ENCODE measurements at places on chromosomes 16 and 17.

DNA sequence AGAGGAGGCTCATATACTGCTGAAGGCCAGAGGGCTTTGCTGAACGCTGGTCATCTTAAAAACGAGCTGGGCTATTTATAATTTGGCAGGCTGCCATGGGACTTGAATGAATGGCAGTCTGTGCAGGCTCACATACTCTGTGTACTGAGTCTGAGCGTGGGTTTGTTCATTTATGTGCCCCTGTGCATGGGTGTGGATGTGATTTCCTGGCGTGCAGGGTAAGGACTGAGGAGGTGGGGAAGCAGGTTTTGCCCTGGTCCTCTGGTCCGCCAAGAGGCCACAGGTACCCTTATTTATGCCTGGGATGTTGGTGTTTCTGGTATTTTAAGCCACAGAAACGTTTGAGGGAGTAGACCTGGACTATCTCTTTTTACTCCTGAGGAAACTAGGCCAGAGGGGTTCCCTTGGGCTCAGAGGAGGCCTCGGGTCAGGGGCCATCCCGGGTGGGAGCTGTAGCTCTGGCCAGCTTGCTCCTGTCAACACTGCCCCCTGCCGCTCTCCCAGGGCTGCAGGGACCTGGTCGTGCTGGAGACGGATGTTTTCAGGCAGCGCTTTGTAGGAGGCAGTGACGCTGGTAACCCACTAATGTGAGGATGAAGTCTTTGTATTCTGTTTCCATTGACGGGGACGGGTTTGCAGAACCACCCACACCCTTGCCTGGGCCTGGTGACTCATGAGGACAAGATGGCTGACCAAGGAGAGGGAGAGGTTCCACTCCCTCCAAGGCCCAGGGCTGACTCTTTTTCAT, 184.4 kb downstream of the MSI2 start:
- peak; percentile 63 for DNase-seq

DNA sequence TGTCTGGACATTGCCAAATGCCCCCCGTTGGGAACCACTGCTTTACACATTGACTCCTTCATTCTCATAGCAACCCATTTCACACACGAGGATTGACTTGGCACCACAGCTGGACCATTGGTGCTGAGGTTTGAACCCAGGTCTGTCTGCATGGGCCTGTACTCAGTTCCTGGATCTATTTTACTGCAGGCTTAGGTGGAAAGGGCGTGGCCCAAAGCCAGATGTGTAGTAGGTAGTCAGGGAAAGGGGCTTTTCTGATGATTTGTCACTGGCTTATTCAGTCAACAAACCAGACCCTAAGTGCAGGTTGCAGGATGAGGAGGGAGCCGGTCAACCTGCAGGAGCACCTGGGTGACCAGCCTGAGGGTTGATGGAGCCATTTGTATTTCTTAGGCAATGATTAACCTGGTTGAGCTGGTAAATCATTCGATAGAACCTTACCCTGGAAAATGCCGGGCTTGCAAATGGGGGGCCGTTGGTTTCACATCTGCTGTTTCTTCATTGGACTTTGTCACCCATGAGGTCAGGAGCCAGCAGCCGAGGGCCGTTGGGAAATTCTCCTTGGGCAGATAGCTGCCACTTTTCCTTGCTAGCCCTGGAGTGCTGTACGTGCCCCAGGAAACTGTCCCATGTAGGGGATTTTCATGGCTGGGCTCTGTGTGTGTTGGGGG, 104.4 kb downstream of the CMIP start:
- no peak for DNase-seq

DNA sequence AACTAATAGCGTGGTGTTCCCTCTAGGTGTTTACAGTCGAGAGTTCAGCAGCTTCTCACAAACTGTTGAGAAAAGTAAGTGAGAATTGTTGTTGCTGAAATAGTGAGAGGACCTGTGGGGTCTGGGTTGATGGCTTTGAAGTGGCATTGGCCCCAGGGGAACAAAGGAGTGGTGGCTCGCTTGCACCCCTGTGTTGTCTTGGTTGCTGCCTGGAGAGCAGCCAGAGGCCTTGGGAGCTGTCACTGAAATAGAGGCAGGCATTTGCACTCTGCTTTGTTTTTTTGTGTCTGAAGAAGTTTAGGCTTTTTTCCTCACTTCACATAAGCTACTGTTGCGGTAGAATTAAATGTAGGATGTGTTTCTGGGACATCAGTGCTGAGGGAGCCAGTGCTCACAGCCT, 36.8 kb downstream of the PRMT7 start:
- DNase-seq = no peak

DNA sequence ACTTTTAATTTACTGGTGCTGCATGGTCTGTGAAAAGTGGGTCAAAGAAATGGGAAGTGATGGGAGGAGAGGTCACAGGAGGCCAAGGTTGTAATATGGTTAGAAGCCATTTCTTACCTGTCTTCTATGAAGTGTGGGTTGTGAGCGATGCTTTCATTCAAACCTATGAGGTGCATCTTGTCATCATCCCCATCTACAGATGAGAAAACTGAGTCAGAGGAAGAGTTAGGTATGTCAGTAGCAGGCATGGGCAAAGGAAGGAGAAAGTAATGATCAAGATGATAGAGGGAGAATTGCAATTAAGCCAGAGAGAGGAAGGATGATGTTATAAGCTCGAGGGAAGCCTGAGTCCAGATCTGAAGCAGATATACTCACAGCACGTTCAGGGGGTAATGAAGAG, 19.7 kb downstream of the CDH13 start:
- no peak for DNase-seq

DNA sequence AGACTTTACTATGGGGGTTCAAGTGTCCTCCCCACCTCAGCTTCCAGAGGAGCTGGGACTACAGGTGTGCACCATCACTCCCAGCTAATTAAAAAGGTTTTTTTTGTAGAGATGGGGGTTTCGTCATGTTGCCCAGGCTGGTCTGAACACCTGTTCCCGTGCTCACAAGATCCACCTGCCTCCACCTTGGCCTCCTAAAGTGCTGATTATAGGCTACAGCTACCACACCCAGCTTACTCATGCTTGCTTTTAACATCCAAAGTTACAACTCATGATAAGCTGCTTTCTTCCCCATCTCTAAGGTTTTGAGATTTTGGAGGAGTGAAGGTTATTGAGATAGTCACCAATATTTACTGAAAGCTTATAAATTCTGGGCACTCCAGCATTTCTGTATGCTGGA, 2.6 kb downstream of the NUP88 start:
- no peak for DNase-seq

DNA sequence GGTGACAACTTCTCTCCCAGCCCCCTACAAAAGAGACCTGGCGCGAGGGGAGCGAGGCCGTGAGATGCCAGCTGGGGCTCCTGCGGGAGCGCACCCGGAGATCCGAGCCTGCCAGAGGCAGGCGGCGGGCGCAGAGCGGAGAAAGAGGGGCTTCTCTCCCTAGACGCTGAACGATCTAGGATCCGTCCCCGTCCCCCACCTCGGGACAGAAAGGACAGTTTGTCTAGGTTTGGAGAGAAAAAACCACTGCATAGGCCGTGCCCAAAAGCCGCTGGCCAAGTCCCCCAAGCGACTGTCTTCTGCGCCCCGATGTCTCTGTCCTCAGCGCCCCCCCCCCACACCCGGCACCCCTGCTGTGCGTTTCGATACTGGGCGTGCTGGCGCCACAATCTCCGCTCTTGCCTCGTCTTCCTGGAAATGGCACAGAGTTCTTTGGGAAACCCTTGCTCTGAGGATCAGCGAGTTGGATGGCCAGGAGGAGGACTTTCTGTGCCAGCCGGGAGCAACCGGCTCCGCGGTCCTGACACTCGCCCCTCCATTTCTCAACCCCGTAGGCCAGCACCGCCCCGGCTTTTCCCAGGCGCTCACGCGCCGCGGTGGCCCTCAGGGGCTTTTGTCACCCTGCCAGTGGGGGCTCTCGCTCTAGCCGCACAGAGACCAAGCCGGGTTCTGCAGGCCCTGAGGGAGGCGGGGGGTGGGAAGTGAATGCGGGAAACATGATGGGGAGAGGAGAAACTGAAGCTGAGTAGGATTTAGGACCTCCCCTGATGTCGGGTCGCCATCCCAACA, 1.0 kb downstream of the SSTR2 start:
- DNase-seq = no peak

DNA sequence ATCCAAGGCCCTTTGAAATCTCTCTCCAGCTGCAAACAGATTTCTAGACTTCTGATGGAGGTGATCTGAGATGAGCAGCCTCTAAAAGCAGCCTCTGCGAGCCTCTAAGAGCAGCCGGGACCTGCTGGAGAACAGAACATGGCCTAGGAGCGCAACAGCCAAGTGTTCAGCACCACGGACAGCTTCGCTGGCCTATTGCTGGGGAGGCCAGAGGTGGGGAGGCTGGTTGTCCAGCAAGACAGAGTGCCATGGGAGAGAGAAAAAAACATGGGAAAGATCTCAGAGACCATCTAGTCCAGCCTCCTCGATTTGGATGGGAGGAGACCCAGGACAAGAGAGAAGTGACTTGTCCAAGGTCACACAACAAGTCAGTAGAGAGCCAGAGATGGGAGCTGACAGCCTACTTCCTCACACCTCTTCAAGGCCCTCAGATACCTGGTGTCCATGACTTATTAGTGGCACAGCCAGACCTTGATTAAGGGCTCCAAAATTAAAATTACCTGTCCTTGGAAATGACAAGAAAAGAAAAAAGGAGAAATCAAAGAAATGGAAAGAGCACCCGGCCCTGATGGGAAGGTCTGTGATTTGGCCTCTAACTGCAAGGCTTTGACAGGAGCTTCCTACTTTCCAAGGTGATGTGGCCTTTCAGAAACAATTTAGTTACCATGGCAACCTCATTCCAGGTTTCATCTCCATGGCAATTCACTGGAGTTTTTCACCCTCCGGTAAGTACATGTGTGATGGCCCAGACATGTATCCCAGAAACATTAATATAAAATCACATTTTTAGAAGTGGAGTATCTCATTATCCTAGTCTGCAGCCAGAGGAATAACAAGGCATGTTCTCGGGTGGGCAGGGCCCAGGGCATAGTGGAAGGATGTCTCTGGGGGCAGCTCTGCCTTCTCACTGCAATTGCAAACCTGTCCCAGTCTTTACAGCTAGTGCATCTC, 14.5 kb downstream of the RPRML start:
- DNase-seq = no peak

- no peak for DNase-seq
Observed at GRCh38 chr17:67280279-67280678, 35.3 kb upstream of the HELZ start.

DNA sequence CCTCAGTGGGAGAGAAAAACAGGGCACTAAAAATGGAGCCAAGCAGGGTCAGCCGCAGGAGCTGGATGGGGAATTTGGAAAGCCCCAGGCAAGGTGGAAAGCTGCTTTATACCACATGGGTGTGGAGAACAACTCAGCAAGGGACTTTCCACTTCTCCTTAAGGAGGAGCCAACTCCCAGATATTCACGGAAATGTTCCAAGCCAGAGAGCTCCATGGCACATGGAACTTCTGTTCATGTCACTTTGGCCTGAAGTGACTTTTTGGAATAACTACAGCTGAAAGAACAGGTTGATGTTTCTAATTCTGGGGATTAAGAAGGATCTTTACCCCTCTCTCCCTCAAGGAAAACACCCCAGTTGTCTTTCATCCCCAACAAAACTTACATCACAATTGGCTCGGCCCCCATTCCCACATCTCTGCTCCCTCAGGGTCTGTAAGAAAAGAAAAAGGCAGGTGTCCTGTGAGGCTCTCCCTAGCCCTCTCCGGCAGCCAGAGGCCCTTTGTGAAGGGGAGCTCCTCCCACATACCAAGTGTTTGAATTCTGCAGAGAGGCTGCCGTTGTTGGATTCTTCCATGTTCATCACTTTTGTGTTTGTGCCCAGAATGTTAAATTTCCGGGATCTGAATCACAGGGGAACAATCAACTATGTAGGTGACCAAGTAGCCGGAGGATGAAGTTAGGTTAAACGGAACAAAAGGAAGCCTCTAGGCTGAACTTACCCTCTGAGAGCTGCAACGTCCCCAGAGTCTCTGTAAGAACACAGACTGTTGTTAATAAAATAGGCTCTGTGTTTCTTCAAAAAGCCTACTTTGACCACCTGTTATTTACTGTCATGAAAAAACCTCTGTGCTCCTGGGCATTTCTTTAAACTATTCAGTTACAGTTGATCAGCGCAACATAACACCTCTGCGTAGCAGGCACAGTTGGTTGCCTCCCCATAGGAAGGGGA, 41.0 kb downstream of the STAT5A start:
- no peak for DNase-seq

- no peak for DNase-seq
Observed at GRCh38 chr16:3934491-3935181, 54.1 kb upstream of the CREBBP start.

DNA sequence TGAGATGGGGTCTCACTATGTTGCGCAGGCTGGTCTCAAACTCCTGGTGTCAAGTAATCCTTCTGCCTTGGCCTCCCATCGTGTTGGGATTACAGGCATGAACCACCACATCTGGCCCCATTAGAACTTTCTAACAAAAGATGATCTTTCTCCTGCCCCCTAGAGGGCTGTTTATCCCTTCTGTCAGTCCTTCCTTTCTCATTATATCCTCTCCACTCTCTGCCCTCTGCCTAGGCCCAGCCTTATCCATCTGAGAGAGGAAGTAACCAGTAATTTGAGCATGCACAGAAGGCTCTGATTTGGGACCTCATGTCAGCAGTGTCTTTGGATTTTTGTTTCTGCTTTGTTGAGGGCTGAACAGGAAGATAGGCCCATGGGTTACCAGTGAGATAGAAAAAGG, 4.4 kb upstream of the DHX40 start:
- no peak for DNase-seq

DNA sequence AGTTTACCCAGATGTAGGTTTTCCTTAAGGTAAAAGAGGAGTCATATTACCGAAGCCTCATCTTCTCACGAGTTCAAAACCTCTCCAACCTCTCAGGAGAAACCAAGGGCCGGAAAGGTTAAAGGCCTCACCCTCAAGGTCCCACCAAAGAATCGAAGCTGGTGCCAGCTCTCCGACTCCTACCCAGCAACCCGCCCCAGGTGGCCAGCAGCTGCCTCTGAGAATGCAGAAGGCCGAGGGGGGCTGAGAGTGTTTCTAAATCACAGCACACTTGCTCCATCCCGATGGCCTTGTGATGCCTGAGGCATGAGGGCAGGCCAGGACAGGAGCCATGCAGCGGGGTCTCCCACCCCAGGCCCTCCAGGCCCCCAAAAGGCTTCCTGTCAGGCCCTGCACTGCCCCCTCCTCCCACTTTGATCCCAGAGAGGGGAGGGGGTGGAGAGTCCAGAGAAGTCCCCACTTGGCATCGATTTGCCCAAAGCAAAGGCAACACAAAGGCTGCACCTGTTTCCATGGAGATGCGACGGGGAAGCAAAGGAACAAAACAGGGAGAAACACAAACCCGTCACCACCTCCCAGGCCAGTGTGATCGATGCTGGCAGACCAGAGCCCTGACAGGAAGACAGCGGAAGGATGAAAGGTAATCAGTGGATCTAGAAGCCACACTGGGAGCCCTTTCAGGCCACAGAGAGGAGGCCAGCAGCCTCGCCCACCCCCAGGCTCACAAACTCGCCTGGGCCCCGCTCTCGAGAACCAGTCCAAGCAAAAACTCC, 39.0 kb downstream of the CUEDC1 start:
- DNase-seq = no peak

- DNase-seq = peak; percentile 40
Observed at GRCh38 chr17:32253117-32253611, 12.5 kb upstream of the RHBDL3 start.

DNA sequence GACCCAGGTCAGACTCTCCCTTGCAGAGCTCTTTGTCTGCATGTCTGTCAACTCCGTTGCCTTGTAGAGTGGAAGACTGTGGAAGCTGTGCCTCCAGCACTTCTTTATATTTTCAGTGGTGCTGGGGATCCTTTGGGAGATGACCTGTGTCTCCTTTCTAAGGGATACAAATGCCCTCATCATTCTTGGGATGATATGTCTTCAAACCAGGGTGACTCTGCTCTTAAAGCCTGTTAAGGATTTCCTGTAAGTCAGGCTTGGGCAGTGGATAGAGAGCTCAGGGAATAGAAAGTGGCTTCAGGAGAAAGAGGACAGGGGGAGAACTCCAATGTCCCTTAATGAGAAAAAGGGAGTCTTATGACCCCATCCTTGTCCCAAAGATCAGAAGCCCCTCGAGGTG, 1.5 kb downstream of the HOXB3 start:
- DNase-seq = no peak
